ENCODE measurements at places on chromosomes 6 and 20.

GRCh38 chr20:23631981-23632710, 5.6 kb downstream of the CST3 start:
- ATAC-seq, result no peak

- ATAC-seq, result peak; percentile 19
These were observed 268.1 kb downstream of the UST start for GRCh38 chr6:149014631-149015534.

DNA sequence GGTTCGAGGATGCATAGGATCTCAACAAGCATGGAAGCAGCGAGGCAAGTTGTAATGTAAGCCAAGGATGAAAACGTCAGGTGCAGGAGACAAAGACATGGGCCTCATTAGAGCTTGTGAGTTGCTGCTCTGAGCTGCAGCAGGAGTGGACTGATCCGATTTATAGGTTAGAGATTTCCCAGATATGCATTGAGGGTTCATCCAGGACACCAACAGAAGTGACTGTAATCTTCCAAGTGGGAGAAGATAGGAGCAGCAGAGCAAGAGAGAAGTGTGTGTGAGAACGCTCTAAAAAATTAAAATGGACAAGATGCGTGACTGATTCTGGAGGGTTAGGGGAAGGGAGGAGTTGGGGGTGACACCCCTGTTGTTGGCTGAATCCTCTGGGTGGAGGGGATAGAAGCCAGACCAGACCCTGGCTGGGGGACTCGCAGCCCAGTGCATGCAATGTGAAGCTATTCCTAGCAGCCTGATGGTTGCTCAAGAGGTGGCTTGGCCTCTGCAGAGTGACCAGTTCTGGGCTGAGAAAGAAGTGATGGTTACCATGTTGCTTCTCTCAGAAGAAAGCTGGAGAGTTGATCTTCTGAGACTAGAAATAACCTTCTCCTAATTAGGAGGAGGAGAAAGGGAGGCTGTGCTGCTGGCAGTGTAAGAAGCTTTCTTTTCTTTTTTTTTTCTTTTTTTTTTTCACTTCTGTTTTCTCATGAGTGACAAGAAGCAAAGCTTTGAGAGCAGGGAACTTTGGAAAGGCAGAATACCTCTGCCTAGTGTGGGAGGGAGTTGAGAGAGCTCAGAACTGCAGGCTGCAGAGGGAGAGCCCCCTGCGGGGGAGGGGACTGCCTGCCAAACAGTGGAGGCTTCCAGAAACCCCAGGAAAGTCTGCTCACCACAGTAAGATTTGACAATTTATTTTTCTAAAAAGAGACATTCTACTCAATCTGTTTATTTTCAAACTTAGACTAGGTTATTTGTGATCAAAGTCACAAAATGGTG, 116.9 kb downstream of the SLX4IP start:
- no peak for ATAC-seq

DNA sequence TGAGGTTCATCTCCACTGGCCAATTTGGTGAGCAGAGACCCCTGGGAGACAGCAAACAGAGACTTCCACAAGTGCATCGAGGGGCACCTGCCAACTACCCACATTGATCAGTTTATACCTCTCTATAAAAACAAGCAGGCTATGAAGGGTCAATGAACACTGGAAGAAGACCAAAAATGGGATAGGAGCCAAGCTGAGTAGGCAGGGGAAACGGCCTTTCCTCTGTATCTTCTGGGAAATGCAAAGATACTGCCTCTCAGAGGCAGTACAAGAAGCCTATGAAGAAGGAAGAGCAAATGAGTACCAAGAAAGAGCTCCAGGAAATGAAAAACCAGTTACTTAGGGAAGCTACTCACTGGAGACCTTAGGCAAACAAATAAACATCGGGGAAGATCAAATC, 247.7 kb downstream of the GMDS start:
- no peak for ATAC-seq

GRCh38 chr6:35044145-35044745, 96.9 kb downstream of the TCP11 start:
- ATAC-seq, result no peak

DNA sequence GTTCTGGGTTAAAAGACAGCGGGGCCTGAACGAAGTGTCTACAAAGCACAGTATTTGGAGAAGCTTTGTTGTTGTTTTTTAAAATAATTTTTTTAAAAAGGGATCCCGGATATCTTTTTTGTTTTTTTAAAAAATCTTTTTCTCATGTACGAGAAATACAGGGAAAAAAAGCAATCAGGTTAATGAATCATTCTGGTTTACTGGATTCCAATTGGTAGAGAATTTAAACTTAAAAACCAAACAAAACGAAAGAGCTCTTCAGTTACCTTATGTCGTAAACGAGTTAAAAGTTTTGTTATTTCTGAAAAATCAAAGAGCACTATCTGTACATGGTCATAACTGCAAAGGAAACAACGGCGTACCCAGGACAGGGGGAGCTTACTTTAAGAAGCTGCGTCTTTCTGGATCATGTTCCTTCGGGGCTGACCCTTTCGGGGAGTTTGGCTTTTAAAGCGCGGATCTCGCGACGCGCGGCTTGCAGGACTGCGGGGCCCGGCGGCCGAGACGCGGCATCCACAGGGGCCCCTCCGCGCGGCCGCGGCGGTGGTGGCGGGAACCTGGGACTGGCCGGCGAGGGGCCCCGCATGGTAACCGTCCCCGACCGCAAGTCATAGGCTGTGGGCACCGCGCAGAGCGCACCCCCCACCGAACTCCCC, 927 bp downstream of the IL20RA start:
- peak; percentile 84 for ATAC-seq

DNA sequence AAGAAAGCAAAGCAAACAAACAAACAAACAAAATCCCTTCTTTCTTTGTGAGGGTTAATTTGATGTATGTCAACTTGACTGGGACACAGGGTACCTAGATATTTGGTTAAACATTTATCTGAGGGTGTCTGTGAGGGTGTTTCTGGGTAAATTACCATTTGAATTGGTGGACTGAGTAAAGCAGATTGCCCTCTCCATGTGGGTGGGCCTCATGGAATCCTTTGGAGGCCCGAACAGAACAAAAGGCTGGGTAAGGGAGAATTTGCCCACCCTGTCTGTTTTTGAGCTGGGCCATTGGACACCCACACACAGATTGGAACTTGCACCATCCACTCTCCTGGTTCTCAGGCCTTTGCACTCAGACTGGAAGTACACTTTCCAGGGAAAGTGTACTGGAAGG, 628.8 kb upstream of the CITED2 start:
- ATAC-seq, result no peak

DNA sequence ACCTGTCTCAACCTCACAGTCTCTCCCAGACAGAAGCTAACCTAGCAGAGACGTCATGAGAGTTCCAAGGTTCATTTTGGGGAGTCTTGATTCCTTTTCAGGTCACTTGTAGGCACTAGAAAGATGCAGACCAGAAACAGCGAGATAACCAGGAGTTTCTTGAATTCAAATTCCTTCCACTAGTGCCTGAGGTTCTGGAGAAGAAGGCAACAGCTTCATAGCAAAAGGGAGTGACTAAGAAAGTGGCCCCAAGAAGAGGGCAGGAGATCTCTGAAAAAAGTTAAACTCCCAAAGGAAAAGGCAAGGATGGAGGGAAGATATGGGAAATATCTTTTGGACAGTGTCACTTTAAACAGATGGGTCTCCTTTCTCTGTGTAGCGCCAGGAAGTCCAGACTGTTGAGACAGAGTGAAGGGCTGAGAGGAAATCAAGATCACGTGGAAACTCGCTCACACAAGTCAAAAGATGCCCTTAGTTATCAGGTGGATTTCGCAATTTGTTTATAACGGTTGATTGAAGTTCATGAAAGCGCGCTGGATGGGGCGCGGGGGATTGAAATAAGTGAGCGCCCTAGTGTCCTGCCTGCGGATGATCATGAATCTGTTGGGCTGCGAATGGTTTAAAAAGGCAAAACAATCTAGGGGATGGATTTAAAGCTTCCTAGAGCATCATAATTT, 4.8 kb upstream of the PRSS16 start:
- ATAC-seq, result no peak

DNA sequence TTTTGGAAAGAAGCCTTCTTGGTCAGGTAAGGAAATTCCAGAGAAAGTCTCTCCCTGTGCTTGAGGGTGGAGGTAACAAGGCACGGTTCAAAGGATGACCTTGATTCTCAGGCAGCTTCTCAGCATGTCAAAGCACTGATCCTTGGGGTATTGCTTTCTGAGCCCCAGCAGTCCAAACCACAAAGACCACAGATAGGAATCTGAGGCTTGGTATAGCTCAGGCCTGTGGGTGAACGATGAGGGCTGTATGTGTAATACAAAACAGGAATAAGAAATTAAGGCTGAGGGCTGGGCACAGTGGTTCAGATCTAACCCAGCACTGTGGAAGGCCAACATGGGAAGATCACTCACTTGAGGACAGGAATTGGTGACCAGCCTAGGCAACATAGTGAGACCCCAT, 70.2 kb upstream of the SLC22A1 start:
- ATAC-seq, result no peak

DNA sequence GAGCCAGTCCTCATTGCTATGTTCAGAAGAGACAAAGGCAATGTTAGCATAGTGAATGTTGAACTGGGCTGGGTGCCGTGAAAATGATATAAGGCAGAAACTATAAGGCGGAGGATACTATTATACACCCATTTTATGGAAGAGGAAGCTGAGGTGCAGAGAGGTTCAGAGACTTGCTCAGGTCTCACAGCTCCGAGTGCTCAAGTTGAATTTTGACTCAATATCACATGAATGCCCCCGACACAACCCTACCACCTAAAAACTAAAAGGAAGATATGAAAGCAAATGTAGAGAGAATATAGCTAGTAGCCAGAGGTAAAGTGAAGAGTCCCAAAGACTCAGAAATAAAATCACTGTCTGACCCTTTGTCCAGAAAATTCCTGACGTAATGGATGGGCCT, 56.7 kb downstream of the PPP1R16B start:
- no peak for ATAC-seq

DNA sequence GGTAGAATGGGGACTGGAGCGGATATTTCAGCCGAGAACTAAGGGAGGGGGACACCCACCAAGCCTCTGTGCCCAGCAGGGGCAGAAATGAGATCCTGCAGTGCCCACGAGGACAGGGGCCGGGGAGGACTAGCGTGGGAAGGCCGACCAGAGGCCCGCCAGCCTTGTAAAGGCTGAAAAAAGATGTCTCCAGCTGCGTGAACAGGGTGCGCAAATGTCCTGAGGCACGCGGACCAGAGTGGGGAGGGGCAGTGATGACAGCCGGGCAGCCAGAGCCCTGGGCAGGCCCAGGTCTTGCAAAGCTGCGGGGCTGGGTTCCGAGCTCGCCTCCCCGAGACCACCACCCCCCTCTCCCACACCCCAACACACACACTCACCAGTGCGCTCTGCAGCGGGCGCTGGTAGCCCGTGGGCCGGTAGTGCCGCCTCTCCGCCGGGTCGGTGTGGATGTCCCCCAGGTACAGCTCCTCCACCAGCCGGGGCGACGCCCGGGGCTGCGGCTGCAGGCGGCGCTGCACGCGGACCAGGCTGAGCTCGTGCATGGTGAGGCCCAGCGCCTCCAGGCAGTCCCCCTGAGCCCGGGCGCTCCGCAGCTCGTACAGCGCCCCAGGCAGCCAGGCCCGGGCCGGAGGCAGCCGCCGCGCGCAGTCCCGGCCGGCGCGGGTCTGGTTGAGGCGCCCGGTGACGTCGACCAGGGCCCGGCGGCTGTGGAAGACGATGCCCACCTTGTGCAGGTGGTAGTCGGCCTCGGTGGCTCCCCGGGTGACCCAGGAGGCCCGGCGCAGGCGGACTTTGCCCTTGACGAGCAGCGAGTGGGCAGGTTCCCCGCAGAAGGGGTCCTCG, 48.2 kb downstream of the APCDD1L start:
- no peak for ATAC-seq

GRCh38 chr6:138089325-138089724, 17.9 kb downstream of the PERP start:
- no peak for ATAC-seq

- ATAC-seq, result no peak
These were observed 70.9 kb upstream of the NHSL1 start for GRCh38 chr6:138569970-138570724.

GRCh38 chr6:161029195-161029809, 37.7 kb downstream of the MAP3K4 start:
- ATAC-seq, result no peak

- ATAC-seq, result no peak
These were observed 16.1 kb upstream of the SCGN start for GRCh38 chr6:25635886-25636317.

- ATAC-seq, result no peak
These were observed 25.4 kb downstream of the FBXO9 start for GRCh38 chr6:53090576-53090975.

DNA sequence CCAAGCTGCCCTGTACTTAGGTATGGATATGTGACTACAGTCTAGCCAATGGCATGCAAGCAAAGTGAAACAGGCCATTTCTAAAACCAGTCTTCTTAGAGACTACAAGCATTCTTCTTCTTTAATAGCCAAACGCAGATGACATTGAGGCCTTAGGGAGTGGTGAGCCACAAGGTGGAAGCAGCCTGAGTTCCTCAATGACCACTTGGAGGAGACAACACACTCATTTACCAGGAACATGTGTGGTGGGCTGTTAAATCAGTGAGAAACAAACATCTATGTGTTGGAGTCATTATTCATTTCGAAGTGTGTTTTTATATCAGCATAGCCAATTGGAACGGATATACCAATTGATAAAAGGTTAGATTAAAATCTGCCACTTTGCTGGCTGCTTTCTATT, 122.0 kb downstream of the GFRAL start:
- no peak for ATAC-seq

GRCh38 chr6:154805288-154805911, 72.2 kb downstream of the SCAF8 start:
- ATAC-seq, result peak; percentile 31

GRCh38 chr6:138377042-138377441, 663 bp upstream of the SMIM28 start:
- ATAC-seq, result no peak

- ATAC-seq, result no peak
These were observed 49.1 kb upstream of the THBS2 start for GRCh38 chr6:169302716-169303115.

DNA sequence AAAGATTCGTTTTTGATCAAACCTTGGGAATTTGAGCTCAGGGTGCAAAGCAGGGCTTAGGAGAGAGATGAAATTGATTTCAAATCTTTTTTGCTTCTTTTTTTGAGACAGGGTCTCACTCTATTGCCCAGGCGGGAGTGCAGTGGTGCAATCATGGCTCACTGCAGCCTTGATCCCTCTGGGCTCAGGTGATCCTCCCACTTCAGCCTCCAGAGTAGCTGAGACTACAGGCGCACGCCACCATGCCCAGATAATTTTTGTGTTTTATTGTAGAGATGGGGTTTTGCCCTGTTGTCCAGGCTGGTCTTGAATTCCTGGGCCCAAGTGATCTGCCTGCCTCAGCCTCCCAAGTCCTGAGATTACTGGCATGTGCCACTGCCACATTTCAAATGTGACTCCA, 58.7 kb downstream of the DOK5 start:
- ATAC-seq, result no peak

- ATAC-seq, result no peak
These were observed 164.3 kb upstream of the RREB1 start for GRCh38 chr6:6943421-6943820.

Measured in motor neuron (in vitro differentiated cells).